Aorta (tissue), 5 donors: ENCODE measurements at places on chromosomes 12 and 14. TPM values are rescaled to one million over a fixed set of nuclear protein-coding genes. Genes with fewer than 3 reads are reported as not detected.

GRCh38 chr12:93292213-93292612 lies 85.5 kb upstream of the NUDT4 start:
- DNase-seq, result no peak
- H3K4me3 ChIP-seq, result no peak overlapping the region
- no peak overlapping the region for H3K27ac ChIP-seq
- H3K36me3 ChIP-seq, result no peaks in the 10 kb centered on the region
- no peaks in the 10 kb centered on the region for H3K27me3 ChIP-seq
- no peaks in the 10 kb centered on the region for H3K4me1 ChIP-seq

- no peaks in the 10 kb centered on the region for H3K27me3 ChIP-seq
- no peak for DNase-seq
- no peak overlapping the region for H3K27ac ChIP-seq
- H3K4me1 ChIP-seq, result no peaks in the 10 kb centered on the region
- no peak overlapping the region for H3K4me3 ChIP-seq
- H3K36me3 ChIP-seq, result no peaks in the 10 kb centered on the region
These were observed 249.1 kb downstream of the LRIG3 start for GRCh38 chr12:58671196-58671595.

DNA sequence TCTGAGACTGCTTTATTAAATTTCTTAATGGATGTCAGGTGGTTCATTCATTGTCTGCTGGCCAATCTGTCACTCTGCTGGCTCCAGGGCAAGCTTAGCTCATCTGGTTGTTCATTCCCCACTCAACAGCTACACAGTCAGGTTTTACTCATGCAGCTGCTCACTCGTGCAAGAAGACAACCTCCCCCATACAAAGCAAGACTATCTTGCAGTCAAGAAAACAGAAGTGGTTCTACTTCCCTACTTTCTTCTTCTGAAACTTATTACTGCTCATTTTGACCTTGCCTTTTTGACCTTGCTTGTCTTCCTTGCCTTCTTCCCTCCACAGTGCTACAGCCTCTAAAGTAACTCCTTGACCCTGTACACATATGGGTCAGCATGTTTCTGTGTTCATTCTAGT lies 277.9 kb downstream of the SSPN start:
- H3K36me3 ChIP-seq, result peaks cover 4% of the 10 kb centered on the region
- H3K27ac ChIP-seq, result no peak overlapping the region
- H3K4me1 ChIP-seq, result no peaks in the 10 kb centered on the region
- H3K27me3 ChIP-seq, result no peaks in the 10 kb centered on the region
- H3K4me3 ChIP-seq, result no peak overlapping the region

GRCh38 chr12:45872446-45872845 lies 117.9 kb downstream of the SCAF11 start:
- no peak overlapping the region for H3K4me3 ChIP-seq
- H3K36me3 ChIP-seq, result peaks cover 6% of the 10 kb centered on the region
- peaks cover 3% of the 10 kb centered on the region for H3K4me1 ChIP-seq
- no peak for DNase-seq
- H3K27me3 ChIP-seq, result no peaks in the 10 kb centered on the region
- no peak overlapping the region for H3K27ac ChIP-seq

KLRC2 gene
- 0.65 TPM for total RNA-seq

DNA sequence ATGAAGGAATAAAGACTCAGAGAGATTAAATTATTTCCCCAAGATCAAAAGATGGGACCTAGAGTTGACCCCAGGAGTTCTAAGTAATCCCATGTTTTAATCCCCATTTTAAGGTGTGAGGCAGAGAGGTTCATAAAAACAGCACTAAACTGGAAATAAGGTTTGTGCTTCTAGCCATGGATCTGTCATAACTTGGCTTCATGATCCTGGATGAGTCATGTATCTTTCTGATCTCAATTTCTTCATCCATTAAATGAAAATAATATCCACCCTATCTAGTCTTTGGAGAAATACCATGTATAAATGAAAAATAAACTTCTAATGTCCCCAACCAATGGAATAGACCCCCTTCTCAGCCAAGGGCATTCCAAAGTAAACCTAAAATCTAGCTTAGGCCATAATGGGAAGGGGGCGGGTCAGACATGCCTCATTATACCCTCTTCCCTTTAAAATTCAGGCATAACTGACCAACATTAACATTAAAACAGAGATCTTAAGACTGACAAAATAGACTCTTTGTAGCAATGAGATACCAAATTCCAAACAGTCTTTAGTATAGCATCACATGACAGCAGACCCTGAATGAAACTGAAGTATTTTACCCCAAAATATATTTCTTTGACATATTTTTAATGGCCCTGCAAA lies 47.8 kb downstream of the SLC41A2 start:
- no peak overlapping the region for H3K27ac ChIP-seq
- DNase-seq, result no peak
- no peaks in the 10 kb centered on the region for H3K27me3 ChIP-seq
- no peaks in the 10 kb centered on the region for H3K36me3 ChIP-seq
- no peaks in the 10 kb centered on the region for H3K4me1 ChIP-seq

GRCh38 chr14:51093371-51094281 lies 1.3 kb downstream of the TRIM9 start:
- DNase-seq, result peak; percentile 46
- H3K4me3 ChIP-seq, result no peak overlapping the region
- no peaks in the 10 kb centered on the region for H3K36me3 ChIP-seq
- H3K4me1 ChIP-seq, result no peaks in the 10 kb centered on the region
- no peaks in the 10 kb centered on the region for H3K27me3 ChIP-seq
- no peak overlapping the region for H3K27ac ChIP-seq

DNA sequence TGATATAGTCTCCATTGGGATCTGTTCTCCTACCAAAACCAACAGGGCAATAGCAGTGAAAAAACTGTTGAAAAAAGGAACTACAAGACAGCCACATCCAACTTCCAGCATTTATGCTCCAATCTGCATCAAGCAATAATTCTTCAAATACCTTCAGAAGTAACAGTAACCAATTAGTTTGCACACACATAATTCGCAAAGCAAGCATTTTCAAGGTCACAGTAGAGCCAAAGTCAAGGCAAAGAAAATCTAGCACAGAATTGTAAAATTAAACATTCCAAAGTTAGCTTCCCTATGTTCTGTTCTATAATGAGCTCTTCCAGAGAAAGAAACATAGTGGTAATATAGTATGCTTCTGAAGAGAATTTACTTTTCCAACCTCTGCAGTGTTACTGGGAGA lies 11.0 kb upstream of the MTERF2 start:
- no peak overlapping the region for H3K4me3 ChIP-seq
- H3K27ac ChIP-seq, result no peak overlapping the region
- H3K27me3 ChIP-seq, result no peaks in the 10 kb centered on the region

GRCh38 chr12:68345763-68346162 lies 13.6 kb upstream of the MDM1 start:
- DNase-seq, result no peak
- H3K27ac ChIP-seq, result no peak overlapping the region
- no peak overlapping the region for H3K4me3 ChIP-seq
- H3K27me3 ChIP-seq, result no peaks in the 10 kb centered on the region

GRCh38 chr12:64965920-64966319 lies 141.5 kb downstream of the TBC1D30 start:
- H3K27me3 ChIP-seq, result no peaks in the 10 kb centered on the region
- no peak overlapping the region for H3K4me3 ChIP-seq
- H3K4me1 ChIP-seq, result no peaks in the 10 kb centered on the region

LTBP2 gene
- 209 TPM for total RNA-seq
